NCI-H2107 (cell line): ENCODE measurements at places on chromosomes 7 and 10.
A peak's percentile ranks its signal among the peaks of the same experiment; 100 is the strongest.

DNA sequence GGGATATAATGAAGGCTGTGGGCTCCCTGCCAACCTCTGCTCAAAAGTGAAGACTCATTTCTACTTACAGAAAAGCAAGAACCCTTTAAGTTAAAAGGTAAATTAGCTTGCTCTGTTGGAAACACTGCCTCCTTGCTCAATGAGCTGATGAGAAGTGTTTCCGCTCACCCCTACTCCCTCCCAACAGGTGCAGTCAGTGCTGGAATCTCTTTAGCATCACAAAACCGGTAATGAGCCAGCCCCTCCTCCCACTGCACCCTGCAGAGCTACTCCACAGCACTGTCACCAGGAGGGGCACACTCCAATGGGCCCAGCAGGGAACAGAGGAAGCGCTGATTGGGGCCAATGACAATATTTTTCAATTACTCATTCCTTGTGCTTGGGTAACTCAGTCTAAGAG is 262.5 kb downstream of the TCERG1L start:
- DNase-seq: peak; percentile 19

GRCh38 chr10:29472301-29473086 is 162.3 kb downstream of the SVIL start:
- no peak for DNase-seq

DNA sequence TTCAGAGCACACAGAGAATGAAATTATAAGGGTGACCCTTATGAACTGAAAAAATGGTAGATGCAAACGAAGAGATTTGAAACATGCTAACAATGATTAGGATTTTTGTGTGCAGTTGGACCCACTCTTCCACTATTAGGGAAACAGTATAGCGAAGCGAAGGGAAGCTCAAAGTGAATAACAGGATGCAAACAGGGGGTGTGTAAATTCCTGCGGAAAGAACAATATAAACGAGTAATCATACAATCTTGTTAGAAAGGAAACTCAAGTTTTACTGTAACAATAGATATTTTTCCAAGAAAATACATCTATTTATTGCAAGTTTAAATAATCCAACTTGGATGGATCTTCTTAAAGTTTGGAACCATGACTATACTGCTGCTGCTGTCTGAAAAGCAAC is 14.7 kb downstream of the AHR start:
- DNase-seq: no peak

GRCh38 chr10:43222210-43222720 is 44.6 kb downstream of the RASGEF1A start:
- no peak for DNase-seq

- DNase-seq: no peak
Observed at GRCh38 chr10:127310923-127311322, 114.5 kb upstream of the INSYN2A start.

DNA sequence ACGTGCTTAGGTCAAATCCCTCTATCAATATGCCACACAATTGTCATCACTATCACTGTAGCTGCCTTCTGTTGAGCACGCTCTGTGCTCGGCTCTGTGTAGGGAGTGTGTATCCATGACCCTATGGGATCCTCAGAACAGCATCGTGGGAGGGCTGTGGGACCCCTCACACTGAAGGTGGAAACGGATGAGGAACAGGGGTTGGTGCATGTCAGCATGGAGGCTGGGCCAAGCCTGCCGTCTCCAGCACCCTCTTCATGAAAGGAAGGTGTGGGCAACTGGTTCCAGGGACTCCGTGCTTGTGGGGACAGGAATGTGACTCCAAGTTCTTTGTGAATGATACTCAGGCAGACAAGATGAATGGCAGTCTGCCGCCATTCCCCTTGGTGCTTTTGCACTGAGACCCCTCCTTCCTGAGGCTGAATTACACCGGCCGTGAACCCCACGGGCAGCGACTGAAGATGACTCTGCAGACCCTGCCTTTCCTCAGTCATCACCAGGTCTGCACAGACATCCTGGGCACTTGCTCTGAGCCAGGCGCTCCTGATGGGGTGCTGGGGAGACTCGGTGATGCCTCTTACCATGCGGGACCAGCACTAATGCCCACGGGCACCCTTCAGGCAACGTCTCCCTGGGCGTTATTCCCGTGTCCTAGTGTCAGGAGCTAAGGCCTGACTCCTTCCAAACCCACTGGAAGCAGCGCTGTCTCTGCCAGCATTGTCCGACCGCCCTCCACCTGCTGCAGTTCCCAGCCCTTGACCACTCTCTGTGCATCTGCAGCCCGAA is 495.2 kb downstream of the TCERG1L start:
- no peak for DNase-seq

DNA sequence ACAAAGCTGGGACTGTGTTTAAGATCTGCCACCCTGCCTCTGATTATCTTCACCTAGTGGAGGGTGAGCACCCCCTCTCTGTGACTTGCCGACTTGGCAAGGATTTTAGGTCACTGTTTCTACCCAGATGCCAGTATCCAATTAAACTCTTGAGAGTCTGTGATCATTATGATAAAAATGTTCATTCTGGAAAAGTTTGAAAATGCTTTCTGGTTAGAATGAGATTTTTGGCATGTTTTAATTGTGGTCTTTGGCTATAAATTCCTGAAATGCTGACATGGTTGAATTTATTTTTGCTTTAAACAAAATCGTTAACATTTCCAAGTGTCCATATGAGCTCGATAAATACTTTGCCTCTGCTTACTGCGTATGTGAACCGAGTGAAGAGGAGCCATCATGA is 221.4 kb downstream of the BICC1 start:
- no peak for DNase-seq

DNA sequence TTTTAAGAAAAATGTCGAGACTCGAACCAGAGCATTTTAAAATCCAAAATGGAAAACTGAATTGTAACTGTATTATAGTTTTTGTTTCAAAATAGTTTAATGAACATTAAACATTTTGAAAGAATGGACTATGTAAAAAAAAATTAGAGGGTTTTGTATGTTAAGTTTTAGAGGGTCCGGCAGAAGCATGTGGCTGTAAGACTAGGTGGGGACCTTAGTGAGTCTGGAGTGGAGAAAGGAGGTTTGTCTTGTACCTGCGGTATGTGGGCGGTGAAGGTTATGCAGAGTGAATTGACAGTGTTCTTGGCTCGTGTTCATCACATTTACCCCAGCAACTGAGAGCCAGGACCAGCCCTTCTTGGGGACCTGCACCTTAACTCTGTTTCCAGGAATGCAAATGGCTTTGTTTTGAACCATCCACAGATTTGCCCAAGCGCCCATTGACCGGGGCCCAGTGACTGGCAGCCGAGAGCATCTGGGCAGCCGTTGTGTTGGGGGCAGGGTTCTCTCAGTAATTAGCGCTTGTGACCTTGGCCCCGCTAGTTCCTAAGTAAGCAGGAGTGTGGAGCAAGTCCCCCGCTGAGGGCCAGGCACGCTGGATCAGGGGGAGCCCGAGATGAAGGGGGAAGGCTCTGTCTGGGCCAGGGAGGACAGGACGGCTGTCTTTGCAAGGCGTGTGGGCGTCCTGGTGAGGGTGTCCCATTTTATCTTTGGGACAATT is 1.4 kb upstream of the KLF6 start:
- no peak for DNase-seq

- DNase-seq: no peak
Observed at GRCh38 chr10:55058800-55059199, 257.8 kb upstream of the PCDH15 start.

DNA sequence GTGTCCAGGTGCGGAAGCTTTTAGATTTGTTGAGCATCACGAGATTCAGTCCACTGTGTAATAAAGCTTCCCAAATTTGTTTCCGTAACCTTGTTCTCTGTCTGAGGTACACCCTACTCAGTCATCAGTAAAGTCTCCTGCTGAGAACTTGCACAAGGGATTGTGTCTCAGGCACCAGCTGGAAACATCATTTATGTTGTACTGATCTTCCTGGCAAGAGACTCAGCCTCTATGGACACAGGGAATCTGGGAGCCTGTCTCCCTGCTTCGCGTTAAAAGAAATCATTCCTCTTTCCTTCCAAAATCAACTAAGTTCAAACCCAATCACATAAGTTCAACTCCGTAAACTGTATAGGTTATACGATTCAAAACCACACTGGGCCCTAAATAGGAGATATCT is 336.8 kb downstream of the GPR37 start:
- DNase-seq: no peak

GRCh38 chr7:88772776-88773175 is 13.3 kb downstream of the ZNF804B start:
- DNase-seq: no peak
